ENCODE measurements at places on chromosomes 11 and 22.

DNA sequence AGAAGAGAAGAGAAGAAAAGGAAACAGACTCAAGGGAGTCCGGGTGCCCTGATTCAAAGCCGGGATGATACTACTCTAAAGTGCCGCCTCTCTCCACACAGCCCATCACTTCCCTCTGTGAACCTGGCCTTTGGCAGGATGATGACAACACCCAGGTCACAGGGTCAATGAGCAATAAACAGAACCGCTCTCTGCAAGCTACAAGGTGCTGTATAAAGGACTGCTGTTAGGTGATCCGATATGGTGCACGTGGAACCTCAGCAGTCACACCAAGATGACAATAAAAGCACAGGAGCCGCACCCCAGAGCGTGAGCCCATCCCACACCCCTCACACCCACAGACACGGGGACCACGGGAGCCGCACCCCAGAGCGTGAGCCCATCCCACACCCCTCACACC, 10.7 kb downstream of the TTLL1 start:
- peaks cover 7% of the 10 kb centered on the region for H3K36me3 ChIP-seq
- H3K4me1 ChIP-seq = no peaks in the 10 kb centered on the region
- no peaks in the 10 kb centered on the region for H3K27me3 ChIP-seq
- no peak overlapping the region for H3K4me3 ChIP-seq

- H3K4me1 ChIP-seq = peaks cover 16% of the 10 kb centered on the region
- H3K4me3 ChIP-seq = no peak overlapping the region
- DNase-seq = no peak
- no peaks in the 10 kb centered on the region for H3K27me3 ChIP-seq
Observed at GRCh38 chr11:13294178-13294577, 16.6 kb downstream of the BMAL1 start.

DNA sequence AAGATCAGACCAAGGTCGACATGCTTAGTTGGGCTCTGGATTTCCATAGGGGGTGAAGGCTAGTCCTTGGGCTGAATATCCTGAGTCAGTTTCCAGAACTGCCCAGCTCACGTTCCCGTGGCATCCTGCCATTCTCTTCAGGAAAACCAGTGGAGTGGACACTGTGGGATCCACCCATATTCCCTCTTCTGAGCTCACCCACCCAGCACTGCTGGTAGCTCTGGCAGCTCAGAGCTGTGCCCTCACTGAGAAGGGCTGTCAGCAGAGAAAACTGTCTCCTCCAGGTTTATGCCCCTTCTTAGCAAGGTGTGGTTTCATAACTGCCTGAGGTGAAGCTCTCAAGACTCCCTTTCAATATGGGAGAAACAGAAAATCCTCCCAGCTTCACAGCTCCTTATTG, 111.7 kb downstream of the GGTLC2 start:
- H3K36me3 ChIP-seq = no peaks in the 10 kb centered on the region
- H3K27ac ChIP-seq = no peak overlapping the region
- DNase-seq = no peak
- no peak overlapping the region for H3K4me3 ChIP-seq

- H3K4me3 ChIP-seq = no peak overlapping the region
- no peak overlapping the region for H3K27ac ChIP-seq
- no peaks in the 10 kb centered on the region for H3K36me3 ChIP-seq
- no peak for DNase-seq
- H3K4me1 ChIP-seq = peaks cover 3% of the 10 kb centered on the region
- H3K27me3 ChIP-seq = no peaks in the 10 kb centered on the region
Observed at GRCh38 chr22:23169043-23169406, 11.3 kb upstream of the BCR start.

GRCh38 chr22:29308148-29308790, 1.8 kb downstream of the GAS2L1 start:
- peak; percentile 23 for DNase-seq
- H3K36me3 ChIP-seq = no peaks in the 10 kb centered on the region
- peak overlapping the region; percentile 93 for H3K4me3 ChIP-seq
- H3K4me1 ChIP-seq = peaks cover 56% of the 10 kb centered on the region
- H3K27me3 ChIP-seq = no peaks in the 10 kb centered on the region

- no peak overlapping the region for H3K27ac ChIP-seq
- H3K4me3 ChIP-seq = no peak overlapping the region
- H3K36me3 ChIP-seq = no peaks in the 10 kb centered on the region
- peaks cover 34% of the 10 kb centered on the region for H3K4me1 ChIP-seq
Observed at GRCh38 chr11:96050435-96051182, 126.7 kb upstream of the MTMR2 start.

DNA sequence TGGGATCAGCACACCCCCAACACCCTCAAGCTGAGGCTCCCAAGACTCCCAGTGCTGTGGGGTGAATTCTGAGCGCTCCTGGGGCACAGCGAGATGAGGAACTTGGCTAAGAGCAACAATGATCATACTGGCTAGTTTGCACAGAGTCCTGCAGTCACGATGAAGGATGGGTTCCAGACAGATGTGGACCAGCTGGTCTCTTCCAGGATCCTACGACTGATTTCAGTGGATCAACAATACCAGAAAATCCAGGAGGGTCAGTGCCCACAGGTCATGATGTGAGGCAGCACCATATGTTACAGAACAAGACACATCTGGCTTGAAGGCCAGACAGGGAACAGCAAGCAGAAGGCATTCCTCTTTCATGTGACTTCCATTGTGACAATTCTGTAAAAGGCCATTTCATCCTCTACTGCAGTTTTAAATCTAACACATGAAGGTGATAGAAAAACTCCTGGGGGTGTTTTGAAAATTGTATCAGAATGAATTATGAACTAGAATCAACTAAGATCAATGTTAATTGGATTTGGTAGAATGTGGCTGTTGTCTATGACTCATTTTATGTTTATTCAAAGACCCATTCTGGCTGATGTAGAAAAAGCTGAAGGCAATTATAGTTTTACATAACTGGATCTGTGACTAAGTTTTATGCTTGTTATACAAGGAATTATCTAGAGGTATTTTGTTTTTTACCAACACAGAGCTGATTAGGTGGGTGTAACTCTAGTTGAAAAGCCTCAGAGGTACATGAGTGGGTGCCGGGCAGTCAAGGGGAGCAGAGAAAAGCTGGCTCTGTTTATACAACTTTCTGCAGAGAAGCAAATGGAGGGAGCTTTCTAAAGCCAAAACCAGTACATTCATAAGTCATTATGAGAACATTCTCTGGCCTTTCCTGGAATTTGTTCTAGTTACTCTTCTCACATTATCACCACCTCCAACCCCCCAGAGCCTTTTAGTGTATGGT, 29.1 kb downstream of the OR52K1 start:
- H3K36me3 ChIP-seq = no peaks in the 10 kb centered on the region
- no peaks in the 10 kb centered on the region for H3K4me1 ChIP-seq
- DNase-seq = no peak
- no peak overlapping the region for H3K4me3 ChIP-seq

DNA sequence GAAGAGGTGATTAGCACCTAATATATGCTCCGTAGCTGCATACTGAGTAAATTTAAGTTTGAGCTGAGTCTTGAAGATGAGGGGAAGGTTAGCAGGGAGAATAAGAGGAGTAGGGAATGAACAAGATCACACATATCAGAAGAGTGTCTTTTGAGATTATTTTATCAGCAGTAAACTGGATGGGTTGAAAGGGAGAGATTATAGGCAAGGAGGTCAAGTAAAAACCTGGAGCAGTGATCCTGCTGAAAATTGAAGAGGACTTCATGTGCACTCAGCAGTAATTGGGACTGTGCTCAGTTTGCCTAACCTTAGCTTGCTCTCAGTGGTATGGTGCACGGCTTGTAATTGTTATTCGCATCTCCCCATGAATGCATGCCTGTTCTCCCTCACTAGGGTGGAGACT, 79.5 kb upstream of the PICALM start:
- no peak overlapping the region for H3K4me3 ChIP-seq
- DNase-seq = no peak
- H3K4me1 ChIP-seq = peaks cover 47% of the 10 kb centered on the region
- no peaks in the 10 kb centered on the region for H3K36me3 ChIP-seq
- H3K27ac ChIP-seq = peak overlapping the region; percentile 74

DNA sequence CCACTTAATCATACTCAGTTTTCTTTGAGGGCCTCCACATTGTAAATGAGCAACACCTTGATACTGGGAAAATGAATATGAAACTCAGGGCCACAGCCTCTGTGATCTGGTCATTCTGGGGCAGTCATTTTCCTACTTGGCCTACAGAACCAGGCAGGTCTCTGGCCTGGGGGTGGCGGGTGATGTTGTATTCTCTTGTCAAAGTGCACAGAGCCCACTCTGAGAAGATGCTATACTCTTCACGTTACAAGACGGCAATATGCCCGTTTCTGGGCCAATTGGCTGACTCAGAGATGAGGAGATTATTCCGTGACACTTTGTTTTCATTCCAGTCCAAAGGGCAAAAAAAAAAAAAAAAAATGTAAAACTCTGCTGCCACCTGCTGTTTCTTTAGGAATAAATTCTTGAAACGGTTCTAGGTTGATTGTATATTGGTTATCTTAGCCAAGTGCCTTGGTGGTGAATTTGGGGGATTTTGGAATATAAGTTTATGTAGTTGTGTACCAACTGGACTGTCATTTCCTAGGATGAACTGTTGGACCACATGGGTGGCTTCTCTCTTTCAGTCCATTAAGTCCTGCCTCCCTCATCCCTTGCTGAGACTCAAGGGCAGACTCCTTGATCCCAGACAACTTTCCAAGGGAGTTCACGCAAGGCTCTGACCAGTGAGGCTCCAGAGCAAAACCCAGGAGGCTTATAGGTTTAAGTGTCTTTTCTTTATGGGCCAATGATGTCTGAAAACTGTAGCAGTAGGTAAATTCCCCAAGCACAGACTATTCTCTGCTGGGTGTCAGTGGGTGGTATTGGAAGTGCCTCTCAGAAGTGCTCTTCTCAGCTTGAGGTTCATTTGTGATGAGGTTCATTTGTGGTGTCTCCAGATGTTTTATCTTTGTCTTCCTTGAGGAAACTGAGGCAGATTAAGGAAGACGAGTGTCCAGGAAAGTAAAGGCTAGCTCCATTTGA, 18.2 kb downstream of the ADM start:
- H3K4me3 ChIP-seq = no peak overlapping the region
- peak overlapping the region; percentile 82 for H3K27ac ChIP-seq
- DNase-seq = peak; percentile 83
- peaks cover 5% of the 10 kb centered on the region for H3K4me1 ChIP-seq
